ENCODE measurements at places on chromosomes 4 and X.

GRCh38 chr4:138680989-138681604 is 334.5 kb upstream of the NOCT start:
- peak; percentile 16 for DNase-seq

GRCh38 chr4:78299565-78299972 is 242.4 kb downstream of the FRAS1 start:
- no peak for DNase-seq

GRCh38 chrX:115583496-115584004 is 22.6 kb downstream of the PLS3 start:
- no peak for DNase-seq

- DNase-seq = no peak
Measured at GRCh38 chrX:152912106-152912505, 14.2 kb downstream of the ZNF185 start.

DNA sequence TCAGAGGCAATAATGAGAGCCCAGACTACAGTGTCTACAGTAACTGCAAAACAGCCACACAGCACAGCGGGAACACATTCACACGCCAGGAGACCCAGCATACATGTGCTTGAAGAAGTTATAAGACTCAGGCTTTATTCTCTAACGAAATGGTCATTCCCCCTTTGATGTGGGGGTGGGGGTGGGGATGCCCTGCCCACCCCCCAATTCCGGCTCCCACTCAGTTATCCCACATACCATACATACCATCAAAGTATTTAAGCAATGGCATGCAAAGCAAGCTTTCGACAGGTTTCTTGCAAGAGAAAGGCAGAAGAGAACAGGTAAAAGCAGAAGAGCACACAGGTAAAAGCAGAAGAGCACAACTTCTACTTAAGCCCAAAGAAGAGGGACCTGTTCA is 3.6 kb downstream of the MECP2 start:
- DNase-seq = no peak

DNA sequence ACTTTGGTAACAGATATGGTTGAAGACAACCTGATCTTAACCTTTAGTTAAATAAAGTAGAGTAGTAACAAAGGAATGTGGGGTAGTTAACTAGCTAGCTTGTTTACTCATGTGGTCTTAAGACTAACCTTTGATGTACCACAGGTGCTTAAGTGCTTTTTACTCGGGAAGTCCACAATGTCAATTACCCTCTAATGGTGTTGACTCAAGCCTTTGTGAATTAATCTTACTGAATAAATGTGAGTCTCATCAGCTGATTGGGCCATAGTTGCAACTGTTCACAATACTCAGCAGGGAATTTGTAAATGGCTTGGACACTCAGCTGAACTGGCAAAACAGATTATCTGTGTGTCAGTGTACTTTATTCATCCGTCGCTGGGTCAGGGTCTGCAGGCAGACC is 119.0 kb upstream of the UGT8 start:
- DNase-seq = no peak

- DNase-seq = no peak
Measured at GRCh38 chrX:101450961-101451360, 34.3 kb upstream of the ARMCX4 start.

DNA sequence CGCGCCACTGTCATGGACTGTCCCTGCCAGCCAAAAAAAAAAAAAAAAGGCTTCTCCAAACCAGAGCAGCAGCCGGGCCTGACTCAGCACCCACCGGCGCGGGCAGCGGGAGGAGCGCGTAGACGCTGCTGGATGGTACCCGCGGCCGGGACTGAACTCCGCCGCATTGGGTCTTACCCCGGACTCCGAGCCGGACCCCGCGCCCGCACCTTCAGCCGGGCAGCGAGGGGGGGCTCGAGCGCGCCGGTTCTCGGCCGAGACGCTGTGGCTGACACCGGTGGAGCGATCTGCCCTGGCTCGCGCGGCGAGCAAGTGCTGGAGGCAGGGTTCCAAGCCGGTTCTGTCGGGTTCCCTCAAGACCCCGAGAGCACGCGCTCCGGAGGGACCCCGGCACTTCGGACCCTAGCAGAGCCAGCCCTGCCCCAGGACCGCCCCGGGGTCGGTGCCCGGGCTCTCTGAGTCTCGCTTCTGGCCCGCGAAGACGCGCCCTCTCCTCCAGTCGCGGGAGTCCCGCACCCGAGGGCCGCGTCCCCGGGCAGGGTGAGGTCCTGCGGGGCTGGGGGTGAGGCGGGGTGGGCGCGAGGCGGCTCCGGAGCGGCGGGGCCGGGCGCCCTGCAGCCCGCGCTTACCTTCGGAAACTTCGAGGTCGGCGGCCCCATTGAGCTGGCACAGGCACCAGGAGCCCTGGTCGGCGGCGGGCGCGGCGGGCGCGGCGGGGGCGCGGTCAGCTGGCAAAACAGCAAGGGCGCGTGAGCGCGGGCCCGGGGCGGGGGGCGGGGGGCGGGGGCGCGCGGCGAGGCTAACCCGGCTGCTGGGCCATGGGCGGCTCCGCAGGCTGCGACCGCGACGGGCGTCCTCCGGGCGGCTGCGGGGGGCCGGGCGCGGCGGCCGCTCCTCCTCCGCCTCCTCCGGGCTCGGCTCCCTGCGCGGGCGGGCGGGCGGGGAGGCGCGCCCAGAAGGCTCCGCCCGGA is 11.8 kb upstream of the MAN2B2 start:
- DNase-seq = no peak

GRCh38 chrX:103404231-103405008 is 28.1 kb downstream of the BEX3 start:
- DNase-seq = peak; percentile 69

GRCh38 chr4:155952501-155952901 is 1.2 kb downstream of the CTSO start:
- DNase-seq = no peak

DNA sequence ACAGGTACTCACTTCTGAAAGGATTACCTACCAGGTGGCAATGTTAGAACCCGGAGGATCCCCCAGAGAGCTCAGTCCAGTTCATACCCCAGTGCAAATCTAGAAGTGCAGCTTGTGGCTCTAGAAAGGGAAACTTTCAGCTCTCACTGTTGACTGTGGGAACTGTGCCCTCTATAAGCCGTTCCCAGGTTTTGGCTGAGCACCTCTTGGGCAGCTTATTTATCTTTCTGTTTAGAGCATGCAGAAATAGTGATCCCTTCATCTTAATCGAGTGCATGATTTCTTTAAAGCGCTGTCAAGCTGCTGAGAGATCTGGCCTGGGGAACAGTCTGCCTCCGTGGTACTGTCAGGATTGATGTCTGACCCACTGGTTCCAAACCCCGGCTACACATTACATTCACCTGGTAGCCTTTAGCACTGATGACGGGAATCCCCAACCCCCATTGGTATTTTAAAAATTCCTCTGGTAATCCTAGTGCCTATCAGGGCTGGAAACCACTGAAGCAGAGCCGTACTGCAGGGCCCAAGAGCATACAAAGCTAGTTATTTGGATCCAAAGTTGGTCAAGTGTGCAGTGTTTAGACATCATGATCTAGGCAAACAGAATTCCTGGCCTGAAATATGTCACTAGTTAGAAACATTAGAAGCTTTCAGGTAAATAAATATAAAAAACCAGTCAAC is 103.2 kb downstream of the KLHL8 start:
- DNase-seq = no peak

DNA sequence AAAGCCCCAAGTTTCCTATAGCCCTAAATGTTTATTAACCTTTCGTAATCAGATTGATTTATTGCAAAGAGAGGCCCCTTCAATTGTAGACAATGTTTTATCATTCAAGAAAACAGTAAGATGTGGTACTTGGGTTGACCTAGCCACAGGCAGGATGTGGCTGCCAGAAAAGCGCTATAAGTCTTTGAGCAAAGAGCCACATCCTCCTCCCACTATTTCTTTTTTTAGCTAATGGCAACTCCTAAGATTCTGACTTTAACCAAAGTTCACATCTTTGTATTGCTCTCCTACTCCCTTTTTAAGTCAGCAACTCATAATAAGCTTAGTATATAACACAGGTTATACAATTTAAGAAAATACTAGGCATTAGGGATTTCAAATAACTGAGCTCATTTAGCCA is 70.7 kb upstream of the PPP3CA start:
- no peak for DNase-seq

DNA sequence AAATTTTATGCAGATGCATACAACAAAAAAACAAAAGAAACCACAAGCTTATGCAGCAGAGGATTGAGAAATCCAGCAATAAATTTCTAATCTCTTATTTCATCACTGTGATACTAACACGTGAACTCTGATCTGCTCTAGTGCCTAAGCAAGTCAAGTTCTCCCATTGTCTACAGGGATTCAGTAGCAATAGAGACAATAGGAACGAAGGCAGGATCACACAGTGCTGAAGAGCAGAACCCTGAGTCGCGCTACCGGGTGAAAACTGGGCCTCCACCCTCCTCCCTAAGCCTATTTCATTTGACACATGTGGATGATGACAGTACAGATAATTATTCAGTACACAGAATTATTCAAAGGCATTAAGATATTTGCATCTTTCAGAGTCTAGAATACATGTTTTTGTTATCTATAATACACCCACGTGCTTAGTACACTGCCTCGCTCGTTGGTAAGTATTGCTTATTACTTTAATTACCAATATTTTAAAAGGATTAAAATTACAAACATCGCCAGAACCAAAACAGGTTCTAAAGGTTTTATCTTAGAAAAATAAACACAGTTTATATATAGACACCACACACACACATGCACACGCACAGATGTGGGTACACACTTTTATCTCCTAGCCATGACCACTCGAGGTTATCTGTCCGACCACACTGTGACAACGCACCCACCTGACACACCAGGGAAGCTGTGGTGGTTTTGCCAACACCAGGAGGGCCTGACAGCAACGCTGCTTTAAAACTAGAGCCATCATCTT is 60.1 kb downstream of the RFC1 start:
- DNase-seq = no peak

DNA sequence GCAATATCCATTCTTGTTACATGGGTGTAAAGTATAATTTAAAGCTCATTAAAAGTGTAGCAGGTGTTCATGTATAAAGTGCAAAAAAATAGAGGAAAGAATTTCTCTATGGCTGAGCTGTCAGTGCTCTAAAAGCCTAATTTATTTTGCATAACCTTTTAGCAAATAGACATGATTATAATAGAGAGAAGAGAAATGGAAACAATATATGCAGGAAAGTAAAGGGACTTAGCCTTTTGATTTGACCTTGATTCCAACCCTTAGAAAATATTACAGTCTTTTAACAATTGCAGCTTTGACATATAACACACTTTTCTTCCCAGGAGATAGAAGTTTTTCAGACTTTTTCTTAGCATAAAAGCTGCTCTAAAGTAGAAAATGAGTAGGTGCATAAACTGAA is 978.3 kb downstream of the PCDH18 start:
- DNase-seq = no peak

DNA sequence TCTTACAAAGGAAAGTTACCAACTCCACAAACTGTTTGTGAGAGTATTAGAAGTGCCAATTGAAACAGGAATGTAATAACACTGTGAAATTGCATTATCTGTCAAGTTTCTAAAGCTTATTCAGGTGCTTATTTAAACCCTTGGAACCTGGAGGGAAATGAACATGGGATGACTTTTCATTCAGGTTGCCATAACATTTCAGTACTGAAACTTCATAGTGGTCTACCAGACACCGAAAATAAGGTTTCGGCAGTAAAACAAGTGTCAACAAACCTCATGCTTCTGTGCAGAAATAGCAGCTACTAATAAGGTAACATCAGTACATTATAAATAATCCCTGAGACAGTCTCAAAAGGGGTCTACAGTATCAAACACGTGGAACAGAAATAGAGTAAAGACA is 890.7 kb upstream of the INTU start:
- DNase-seq = no peak

DNA sequence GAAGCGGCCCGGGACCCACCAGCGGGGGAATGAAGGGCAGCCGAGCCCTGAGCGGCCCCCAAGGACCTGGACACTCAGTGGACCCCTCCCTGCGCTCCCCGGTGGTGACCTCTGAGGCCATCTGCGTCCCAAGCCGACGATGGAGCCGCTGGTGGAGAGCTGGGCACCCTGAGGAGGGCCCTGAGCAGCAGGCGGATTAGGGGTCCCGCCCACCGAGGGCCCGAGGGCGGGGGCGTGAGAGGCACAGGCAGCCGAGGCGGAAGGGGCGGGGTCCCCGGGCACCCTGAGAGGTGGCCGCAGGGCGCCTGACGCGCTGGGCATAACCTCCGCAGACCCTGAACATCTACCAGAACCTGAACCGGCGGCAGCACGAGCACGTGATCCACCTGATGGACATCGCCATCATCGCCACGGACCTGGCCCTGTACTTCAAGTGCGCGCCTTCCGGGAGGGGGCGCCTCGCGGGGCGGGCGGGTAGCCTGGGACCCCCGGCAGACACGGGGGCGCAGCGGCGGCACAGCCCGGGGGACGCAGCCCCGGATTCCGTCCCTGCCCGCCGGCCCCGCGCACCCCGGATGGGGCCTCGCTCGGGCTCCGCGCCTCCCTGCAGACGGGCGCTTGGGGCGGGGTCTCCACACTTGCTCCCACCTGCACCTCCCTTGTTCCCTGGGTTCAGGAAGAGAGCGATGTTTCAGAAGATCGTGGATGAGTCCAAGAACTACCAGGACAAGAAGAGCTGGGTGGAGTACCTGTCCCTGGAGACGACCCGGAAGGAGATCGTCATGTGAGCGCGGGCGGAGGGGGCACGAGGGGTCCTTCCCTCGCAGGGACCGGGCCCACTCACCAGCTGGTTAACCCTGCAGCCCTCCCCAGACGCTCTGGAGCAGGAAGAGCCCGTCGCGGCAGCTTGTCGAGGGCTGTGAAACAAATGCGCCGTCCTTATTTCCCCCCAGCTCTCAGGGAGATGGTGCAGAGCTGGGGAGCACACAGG is 10.3 kb downstream of the ATP5ME start:
- no peak for DNase-seq

DNA sequence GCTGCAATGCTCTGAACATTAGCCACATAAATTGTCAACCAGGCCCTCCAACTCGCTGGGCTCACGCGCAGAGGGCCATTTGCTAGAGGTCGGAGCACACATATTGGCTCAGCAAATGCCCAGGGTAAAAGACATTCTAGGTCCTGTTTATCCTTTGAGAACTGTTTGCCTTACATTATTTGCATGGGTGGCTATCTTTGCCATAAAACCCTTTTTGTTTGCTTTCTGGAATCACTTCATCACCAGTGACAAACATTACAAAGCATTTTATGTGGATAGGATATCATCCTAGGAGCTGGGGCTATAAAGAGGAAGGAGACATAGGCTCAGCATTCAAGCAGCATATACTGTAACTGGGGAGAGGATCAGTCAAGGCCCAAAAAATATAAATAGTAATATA is 149.2 kb upstream of the RAI2 start:
- DNase-seq = no peak
